ENCODE measurements at places on chromosomes 7 and 10.
A peak's percentile ranks its signal among the peaks of the same experiment; 100 is the strongest.

DNA sequence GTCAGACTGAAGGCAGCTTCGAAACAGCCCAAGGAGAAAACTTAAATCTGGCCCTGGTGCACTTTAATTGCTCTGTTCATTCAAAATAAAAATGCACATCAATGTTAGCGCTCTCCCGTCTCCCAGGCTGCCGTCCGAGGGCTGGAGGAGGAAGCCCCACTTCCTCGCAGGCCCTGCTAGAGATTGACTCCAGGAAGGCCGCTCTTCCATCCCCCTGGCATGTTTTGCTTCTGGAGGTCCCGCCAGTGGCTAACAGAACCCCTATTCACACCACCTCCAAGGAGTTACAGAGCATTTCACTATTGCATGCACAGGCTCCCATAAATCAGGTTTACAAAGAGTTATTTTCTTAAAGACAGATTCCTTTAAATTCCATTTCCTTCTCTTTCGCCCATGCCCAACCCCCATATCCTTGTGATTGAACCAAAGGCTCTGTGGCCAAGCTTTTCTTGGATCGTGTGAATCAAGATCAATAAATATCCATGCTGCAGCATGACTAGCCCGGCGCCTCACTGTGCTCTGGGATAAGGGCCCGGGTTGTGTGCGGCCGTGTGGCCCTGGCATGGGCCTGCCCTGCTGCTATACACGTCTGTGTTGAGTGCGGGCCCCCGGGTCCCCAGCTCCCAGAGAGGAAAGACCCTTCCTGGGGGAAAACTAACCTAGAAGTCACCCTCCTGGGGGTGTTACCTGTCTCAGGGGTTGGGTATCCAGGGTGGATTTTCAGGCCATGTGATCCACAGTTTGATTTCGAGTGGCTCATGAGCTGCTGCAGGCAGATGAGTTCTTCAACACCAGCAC, 118.7 kb upstream of the GDF10 start:
- DNase-seq = no peak

GRCh38 chr10:4281190-4281825, 496.3 kb upstream of the KLF6 start:
- peak; percentile 53 for DNase-seq

- DNase-seq = peak; percentile 43
Observed at GRCh38 chr7:151060416-151061212, 1.2 kb downstream of the SLC4A2 start.

- DNase-seq = no peak
Observed at GRCh38 chr7:87199700-87200450, 19.7 kb downstream of the TMEM243 start.

DNA sequence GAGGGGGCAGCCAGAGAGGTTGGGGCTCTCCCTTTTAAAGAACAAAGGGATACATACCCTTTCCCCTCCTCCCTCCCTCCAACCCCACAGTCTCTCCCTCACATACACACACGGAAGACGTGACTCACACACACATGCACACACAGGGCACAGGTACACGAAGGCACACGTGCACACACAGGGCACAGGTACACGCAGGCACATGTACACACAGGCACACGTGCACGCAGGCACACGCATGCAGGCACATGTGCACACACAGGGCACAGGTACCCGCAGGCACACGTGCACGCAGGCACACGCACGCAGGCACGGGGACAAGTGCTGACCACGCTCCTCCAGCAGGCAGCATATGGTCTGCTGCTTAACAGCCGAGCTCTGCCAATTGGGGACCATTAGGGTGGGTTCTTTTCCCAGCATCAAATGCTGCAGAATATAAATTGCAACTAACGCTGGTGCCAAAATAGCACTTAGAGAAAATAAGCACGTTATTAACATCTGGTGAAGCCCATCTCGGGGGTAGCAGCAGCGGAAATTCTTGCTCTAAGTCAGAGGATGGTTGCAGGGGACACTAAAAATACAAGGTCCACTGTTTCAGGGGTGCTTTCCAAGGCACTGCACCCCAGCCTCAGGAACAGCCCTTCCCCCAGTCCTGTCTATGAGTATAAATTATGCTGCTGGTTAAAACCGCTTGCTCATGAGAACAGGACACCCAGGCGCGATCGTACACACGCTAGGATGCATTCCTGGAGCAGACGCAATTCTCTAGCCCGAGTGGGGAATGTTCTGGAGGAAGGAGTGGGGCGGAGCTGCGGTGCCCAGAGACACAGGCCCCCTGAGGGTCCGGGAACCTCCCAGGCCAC, 55.2 kb upstream of the TNRC18 start:
- DNase-seq = peak; percentile 16

GRCh38 chr10:17650416-17650815, 6.5 kb downstream of the STAM start:
- no peak for DNase-seq

GRCh38 chr10:74963549-74963948, 137.1 kb downstream of the KAT6B start:
- peak; percentile 19 for DNase-seq

DNA sequence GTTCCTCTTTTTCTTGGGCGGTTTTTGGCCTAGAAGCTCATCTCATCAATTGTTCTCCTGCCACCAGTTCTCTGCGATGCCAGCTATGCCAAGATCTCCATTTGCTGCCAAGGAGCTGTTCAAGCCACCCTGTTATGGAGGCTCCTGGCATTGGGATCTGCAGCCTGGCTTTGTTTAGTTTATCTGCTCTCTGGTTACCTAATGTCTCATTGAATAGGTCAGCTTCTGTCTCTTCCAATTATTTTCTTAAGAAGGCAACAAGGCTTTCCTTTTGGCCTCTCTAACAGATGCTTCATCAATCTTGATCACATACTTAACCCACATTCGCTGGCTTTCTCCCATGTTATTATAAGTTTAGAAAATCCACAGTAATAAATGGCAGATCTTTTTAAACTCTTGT, 20.6 kb upstream of the SDK1 start:
- no peak for DNase-seq

GRCh38 chr10:125521721-125522680, 161.0 kb downstream of the TEX36 start:
- DNase-seq = no peak

- no peak for DNase-seq
Observed at GRCh38 chr10:71731791-71732190, 12.2 kb upstream of the C10orf105 start.

GRCh38 chr7:149161241-149161848, 14.1 kb downstream of the ZNF398 start:
- DNase-seq = no peak

- no peak for DNase-seq
Observed at GRCh38 chr7:17044396-17044795, 162.6 kb upstream of the AGR3 start.

DNA sequence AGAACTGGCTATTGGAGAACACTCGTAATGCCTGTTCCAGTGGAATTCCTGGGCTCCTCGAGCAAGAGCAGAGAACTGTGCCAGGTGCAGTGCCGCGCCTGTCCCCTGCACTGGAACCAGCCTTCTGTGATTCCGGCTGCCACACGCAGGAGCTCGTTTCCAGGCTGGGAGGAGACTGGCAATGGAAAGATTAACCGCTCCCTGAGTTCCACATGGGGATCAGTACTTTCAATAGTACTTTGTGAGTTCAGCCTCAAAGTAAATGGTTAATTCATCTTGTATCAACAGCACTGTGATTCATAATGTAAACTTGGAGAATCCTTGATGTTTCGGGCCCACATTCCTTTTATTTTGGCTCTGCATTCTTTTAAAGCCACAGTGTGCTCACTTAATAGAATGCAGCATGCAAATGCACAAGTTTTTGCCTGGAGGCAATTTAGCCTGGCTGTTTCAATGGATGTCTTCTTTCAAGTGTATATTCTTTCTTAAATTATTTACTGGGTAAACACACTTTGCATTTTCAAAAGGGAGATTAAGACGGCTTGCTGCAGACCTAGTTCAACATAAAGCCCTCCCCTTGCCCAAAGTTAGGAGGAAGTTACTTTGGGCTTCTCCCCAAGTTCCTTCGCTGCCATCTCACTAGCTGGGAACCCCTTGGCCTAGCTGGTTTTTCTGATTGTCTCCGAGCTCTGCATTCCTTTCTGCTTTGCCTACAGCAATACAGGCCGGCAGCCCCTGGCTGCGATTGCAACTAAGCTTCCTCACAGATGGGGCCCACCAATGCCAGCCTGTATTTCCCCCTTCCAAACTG, 138.1 kb upstream of the TCF7L2 start:
- peak; percentile 94 for DNase-seq

DNA sequence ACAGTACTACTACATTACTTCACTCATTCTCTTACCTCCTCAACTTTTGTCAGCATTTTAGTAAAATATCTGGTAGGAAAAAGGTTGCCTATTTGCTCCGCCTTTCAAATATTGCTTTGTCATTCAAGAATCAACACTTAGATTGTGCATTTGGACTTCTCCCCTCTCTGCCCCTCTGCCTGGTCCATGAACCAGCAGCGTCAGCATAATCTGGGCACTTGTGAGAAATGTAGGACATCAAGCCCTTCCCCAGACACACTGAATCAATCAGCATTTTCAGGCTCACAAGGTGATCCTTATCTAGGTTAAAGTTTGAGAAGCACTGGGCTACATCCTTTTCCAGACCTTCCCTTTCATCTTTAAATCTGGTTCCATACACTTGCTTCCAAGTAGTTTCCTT, 16.3 kb downstream of the SLC13A1 start:
- no peak for DNase-seq

DNA sequence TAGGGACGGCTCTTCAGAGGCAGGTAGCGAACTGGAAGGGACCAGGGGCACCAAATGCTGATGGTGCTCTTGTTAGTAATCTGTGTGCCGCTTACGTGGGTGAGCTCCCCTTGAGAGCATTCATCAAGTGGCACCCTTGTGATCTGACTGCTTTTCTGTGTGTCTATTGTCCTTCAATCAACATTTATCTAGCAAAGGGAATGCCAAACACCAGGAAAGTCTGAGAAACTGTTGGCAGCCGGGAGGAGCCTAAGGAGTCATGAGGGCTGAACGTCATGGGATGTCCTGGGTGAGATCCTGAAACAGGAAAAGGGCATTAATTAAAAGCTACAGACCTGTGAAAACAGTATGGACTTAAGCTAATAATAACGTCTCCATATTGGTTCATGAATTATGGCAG, 733.1 kb downstream of the TYW1 start:
- no peak for DNase-seq

DNA sequence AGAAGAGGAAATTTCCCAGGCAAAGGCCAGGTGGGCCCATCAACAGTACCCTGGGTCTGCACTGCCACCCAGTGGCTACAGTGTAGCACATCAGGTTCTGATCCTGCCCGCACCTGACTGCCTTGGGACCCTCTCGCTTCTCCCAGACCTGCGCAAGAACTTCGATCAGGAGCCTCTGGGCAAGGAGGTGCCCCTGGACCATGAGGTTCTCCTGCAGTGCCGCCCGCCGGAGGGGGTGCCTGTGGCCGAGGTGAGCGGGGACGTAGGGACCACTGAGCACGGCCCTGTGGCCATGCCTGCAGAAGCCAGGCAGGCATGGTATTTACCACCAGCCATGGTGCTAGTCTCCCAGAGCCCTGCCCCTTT, 33.9 kb upstream of the SLC29A3 start:
- no peak for DNase-seq

DNA sequence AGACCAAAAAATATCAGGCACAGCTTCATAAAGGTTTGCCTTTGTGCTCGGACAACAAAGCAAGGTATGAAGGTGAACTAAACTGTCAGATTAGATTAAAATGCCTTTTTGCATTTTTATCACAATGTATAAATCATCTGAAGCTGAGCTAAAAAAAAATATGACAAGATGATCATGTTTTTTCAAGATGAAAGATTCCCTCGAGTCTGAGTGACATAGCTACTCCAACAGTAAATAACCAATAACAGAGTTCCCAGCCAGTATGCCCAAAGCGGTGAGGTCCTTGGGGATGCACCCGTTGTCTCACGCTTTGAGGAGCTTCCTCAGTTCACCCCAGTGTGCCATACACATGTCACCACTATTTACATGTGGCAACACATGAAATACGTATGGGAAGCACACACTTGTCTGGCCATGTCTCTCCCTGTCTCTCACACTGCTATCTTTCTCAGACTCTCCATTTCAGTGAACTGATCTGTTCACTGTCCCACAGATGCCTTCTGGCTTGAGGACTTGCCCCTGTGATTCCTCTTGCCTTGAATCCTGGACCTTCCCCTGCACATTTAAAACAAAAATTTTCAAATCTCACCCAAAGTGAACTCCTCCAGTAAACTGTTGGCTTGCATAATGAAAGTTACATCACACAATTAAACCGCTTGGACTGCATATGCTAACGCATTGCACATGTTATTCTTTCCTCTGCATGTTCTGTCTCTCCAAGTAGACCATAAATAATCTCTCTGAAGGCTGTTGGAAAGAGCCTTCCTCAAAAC, 2.6 kb upstream of the PIK3CG start:
- no peak for DNase-seq

- DNase-seq = peak; percentile 94
Observed at GRCh38 chr10:19904202-19904661, 88.0 kb downstream of the PLXDC2 start.

GRCh38 chr10:7998831-7999230, 55.7 kb upstream of the GATA3 start:
- DNase-seq = no peak

DNA sequence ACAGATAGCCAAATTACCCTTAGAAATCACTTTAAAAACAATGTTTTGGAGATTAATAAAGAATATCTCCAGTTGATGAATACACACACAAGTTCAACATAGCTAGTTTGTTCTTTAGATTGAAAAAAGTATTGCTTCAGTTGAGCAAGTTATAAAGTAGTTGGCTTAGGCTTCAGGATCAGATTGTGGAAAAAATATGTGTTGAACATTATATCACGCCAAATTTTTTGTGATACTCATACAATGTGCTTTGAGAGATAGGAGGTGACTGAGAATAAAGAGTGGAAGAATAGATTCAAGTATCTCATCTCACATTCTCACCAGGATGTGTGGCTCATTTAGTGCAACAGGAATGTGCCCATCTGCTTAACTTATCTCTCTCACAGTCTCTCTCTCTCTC, 553.3 kb downstream of the HTR7 start:
- no peak for DNase-seq

Measured in astrocyte of the spinal cord (primary cell).